ENCODE measurements at places on chromosomes 4 and X.

- no peak for DNase-seq
These were observed 530.7 kb downstream of the CENPC start for GRCh38 chr4:67014592-67014991.

GRCh38 chr4:123345137-123345934, 51.3 kb upstream of the SPRY1 start:
- DNase-seq: no peak

GRCh38 chrX:155997436-155997835, at the start of gene IL9R:
IL9R (plus strand) TSS chrX:155997696; CDS start chrX:155997760, 64 bp downstream.
- no peak for DNase-seq

DNA sequence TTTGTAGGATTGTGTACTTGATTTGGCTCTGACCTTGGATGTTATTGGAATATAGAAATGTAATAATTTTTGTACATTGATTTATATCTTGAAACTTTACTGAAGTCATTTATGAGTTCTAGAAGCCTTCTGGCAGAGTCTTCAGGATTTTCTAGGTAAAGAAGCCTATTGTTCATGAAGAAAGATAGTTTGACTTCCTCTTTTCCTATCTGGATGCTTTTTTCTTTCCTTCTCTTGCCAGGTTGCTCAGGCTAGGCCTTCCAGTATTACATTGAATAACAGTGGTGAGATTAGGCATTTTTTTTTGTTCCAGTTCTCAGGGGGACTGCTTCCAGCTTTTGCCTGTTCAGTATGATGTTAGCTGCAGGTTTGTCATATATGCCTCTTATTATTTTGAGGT, 191.1 kb downstream of the NAA11 start:
- DNase-seq: no peak

DNA sequence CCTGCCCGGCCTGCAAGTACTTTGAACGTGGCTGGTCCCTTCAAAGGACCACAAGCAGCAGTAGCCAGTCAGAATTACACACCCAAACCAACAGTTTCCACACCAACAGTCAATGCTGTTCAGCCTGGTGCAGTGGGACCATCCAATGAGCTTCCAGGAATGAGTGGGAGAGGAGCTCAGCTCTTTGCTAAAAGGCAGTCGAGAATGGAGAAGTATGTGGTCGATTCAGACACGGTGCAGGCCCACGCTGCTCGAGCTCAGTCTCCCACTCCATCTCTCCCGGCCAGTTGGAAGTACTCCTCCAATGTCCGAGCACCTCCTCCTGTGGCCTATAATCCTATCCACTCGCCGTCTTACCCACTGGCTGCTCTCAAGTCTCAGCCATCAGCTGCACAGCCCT, 104.4 kb upstream of the MYOZ2 start:
- DNase-seq: no peak

Measured in stromal cell of bone marrow (primary cell).